ENCODE measurements at places on chromosomes 11 and 22. TPM values are rescaled to one million over a fixed set of nuclear protein-coding genes. Genes with fewer than 3 reads are reported as not detected.

Gene ZNF215
- total RNA-seq: 0.77 TPM

Gene MYRF
- 0.14 TPM for total RNA-seq

Gene PLA2G6
- total RNA-seq: 14.1 TPM

Gene KDM4D
- 0.69 TPM for total RNA-seq

Gene LYVE1
- 41.1 TPM for total RNA-seq

Gene SLC22A8
- not detected for total RNA-seq

Gene GRM5
- not detected for total RNA-seq

Gene CRYBB2
- total RNA-seq: not detected

Gene NXPE2
- 0.22 TPM for total RNA-seq

All from left ventricle myocardium inferior (tissue), 1 donor.